ENCODE measurements at places on chromosomes 1 and 21.

DNA sequence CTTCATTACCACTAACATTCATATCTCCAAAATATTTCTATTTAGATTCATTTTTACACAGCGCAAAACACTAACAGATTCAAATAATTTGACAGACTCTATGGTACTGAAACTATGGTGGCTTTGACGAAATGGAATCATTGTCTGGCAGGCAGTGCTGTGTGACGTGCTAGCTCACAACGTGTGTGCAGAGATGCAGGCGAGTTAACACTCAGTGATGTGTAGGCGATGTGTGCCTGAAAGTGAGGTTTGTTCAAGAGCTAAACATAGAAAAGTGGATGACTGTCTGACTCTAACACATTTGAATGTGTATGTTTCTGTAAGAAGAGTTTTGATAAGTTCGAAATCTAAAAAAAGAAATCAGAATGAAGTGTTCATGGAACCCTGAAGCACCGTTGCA is 97.7 kb downstream of the RYR2 start:
- no peak for DNase-seq

- peak; percentile 92 for DNase-seq
Measured at GRCh38 chr1:7117399-7118281, 332.4 kb downstream of the CAMTA1 start.

GRCh38 chr1:197618061-197618460 is 157.2 kb downstream of the DENND1B start:
- peak; percentile 33 for DNase-seq

DNA sequence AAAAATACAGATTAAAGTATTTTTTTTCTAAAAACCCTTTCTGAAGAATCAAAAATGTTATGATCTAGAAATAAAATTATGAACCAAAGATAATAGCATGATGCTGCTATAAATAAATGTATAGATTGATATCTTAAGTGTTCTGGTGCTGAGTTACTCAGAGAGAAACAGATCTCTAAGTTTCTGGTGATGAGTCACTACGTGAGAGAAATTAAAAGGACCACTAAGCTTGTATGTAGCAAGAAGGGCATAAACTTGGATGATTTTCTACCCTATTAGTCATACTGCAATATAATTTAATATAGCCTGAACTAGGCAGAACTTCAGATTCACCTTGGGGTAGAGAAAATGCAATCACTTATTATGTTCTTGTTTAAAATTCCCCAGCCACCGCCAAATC is 514.8 kb downstream of the AMY1C start:
- no peak for DNase-seq

- peak; percentile 78 for DNase-seq
Measured at GRCh38 chr1:150974580-150975478, at the start of gene CERS2. TSS of gene CERS2 (minus strand) at chr1:150974835. CDS start at chr1:150969090, 5,745 bp downstream.

GRCh38 chr1:1033009-1033587 is 13.2 kb downstream of the AGRN start:
- peak; percentile 82 for DNase-seq

Measured in iris pigment epithelial cell (primary cell).